Prostate gland (tissue), 2 donors: ENCODE measurements at places on chromosomes 13 and 19. TPM values are rescaled to one million over a fixed set of nuclear protein-coding genes. Genes with fewer than 3 reads are reported as not detected.

GRCh38 chr13:27353166-27353583 is 71.2 kb upstream of the GTF3A start:
- DNase-seq, result no peak
- H3K4me1 ChIP-seq, result no peaks in the 10 kb centered on the region
- H3K36me3 ChIP-seq, result no peaks in the 10 kb centered on the region
- no peaks in the 10 kb centered on the region for H3K27me3 ChIP-seq

DNA sequence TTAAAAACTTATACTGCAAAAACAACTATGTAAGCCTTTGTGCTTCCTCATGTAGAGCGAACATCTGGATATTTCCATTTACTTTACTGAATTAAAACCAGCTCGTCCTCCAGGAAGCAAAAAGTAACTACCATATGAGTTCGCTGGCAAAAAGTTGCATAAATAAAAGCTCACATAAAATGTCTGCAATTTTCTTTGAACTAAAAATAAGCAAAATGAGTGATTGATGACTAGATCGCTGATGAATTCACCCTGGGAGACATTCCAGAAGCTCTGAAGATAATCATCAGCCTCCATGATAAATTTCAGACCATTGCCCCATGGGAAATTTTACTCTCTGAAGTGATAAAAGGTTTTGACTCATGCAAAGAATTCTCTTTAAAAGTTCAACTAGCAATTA is 67.3 kb upstream of the SACS start:
- no peak for DNase-seq
- no peak overlapping the region for H3K4me3 ChIP-seq
- H3K36me3 ChIP-seq, result no peaks in the 10 kb centered on the region
- H3K4me1 ChIP-seq, result no peaks in the 10 kb centered on the region
- H3K27ac ChIP-seq, result no peak overlapping the region

- DNase-seq, result no peak
- no peaks in the 10 kb centered on the region for H3K36me3 ChIP-seq
- H3K27me3 ChIP-seq, result no peaks in the 10 kb centered on the region
- H3K27ac ChIP-seq, result no peak overlapping the region
- no peaks in the 10 kb centered on the region for H3K4me1 ChIP-seq
These were observed 113.7 kb upstream of the SLITRK1 start for GRCh38 chr13:83995930-83996329.

- H3K27me3 ChIP-seq, result no peaks in the 10 kb centered on the region
- H3K4me1 ChIP-seq, result no peaks in the 10 kb centered on the region
- no peak overlapping the region for H3K4me3 ChIP-seq
- DNase-seq, result no peak
These were observed 499.8 kb downstream of the LIG4 start for GRCh38 chr13:107715496-107715895.

DNA sequence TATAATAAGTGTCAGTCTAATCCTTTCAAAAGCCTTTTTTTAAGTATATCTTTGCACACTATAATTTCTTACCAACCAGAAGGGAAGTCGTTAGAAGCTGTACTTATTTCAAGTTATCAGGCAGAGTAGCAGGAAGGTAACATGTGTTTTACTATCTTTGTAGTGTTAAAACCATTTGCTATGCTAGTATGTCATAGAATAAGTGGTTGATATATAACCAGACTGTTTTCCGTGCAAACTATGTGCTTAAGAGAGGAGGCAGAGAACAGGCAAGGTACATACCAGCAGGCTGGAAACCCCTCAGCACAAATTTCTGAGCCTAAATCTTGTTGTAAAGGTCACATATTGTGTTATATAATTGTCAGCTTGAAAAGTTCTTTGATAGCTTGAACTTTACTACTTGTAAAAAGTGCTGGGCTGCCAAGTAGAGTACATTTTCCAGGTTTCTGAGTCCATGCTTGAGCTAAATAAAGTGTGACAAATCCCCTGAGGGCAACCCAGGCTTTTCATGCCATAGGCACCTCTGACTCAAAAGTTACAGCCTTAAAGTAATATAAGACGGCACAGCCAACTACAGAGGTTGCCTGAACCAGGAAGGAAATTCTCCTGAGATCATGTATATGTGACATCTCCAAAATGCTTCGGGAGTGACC is 1297.4 kb downstream of the PCDH9 start:
- DNase-seq, result no peak
- H3K27me3 ChIP-seq, result no peaks in the 10 kb centered on the region
- no peak overlapping the region for H3K4me3 ChIP-seq
- no peak overlapping the region for H3K27ac ChIP-seq

DNA sequence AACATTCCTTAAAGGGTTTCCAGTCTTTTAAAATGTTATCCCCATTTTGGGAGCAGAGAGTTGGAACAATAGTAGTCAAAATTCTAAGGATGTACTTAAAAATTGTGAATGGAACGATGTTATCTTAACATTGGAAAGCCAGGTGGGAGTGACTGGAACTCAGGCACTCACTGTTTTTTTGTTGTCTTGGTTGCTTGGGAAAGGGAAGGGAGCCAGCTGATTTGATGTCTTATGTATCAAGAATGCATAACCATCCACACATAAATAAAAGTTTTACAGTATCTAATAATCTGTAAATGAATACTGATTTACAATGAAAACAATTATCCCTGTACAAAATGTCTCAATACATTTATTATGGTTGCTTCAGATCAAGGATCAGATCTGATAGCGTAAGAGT is 88.7 kb downstream of the SLC10A2 start:
- no peak overlapping the region for H3K27ac ChIP-seq
- no peaks in the 10 kb centered on the region for H3K4me1 ChIP-seq
- no peak overlapping the region for H3K4me3 ChIP-seq
- no peaks in the 10 kb centered on the region for H3K36me3 ChIP-seq
- DNase-seq, result no peak
- no peaks in the 10 kb centered on the region for H3K27me3 ChIP-seq

- H3K4me1 ChIP-seq, result no peaks in the 10 kb centered on the region
- no peaks in the 10 kb centered on the region for H3K36me3 ChIP-seq
- no peak for DNase-seq
- no peak overlapping the region for H3K4me3 ChIP-seq
- H3K27me3 ChIP-seq, result no peaks in the 10 kb centered on the region
These were observed 182.2 kb upstream of the SPRY2 start for GRCh38 chr13:80523134-80523533.

- no peaks in the 10 kb centered on the region for H3K27me3 ChIP-seq
- H3K4me1 ChIP-seq, result no peaks in the 10 kb centered on the region
- no peak overlapping the region for H3K4me3 ChIP-seq
These were observed 128.7 kb downstream of the UGGT2 start for GRCh38 chr13:95924389-95924994.

- no peaks in the 10 kb centered on the region for H3K27me3 ChIP-seq
- DNase-seq, result peak; percentile 35
- H3K4me3 ChIP-seq, result no peak overlapping the region
- peaks cover 3% of the 10 kb centered on the region for H3K4me1 ChIP-seq
- no peaks in the 10 kb centered on the region for H3K36me3 ChIP-seq
These were observed 98.3 kb upstream of the KLF5 start for GRCh38 chr13:72960541-72960940.

- H3K4me1 ChIP-seq, result no peaks in the 10 kb centered on the region
- no peak overlapping the region for H3K27ac ChIP-seq
- no peaks in the 10 kb centered on the region for H3K36me3 ChIP-seq
- no peak overlapping the region for H3K4me3 ChIP-seq
- no peak for DNase-seq
These were observed 16.7 kb downstream of the TICAM1 start for GRCh38 chr19:4814625-4815425.

GRCh38 chr13:31747966-31748365 is 8.6 kb downstream of the RXFP2 start:
- no peaks in the 10 kb centered on the region for H3K4me1 ChIP-seq
- no peak overlapping the region for H3K4me3 ChIP-seq
- no peak overlapping the region for H3K27ac ChIP-seq

- H3K36me3 ChIP-seq, result no peaks in the 10 kb centered on the region
- H3K4me1 ChIP-seq, result no peaks in the 10 kb centered on the region
- no peak overlapping the region for H3K27ac ChIP-seq
- DNase-seq, result no peak
- H3K4me3 ChIP-seq, result no peak overlapping the region
These were observed 16.8 kb downstream of the XAB2 start for GRCh38 chr19:7612282-7613274.

- no peak overlapping the region for H3K4me3 ChIP-seq
- no peaks in the 10 kb centered on the region for H3K36me3 ChIP-seq
- no peaks in the 10 kb centered on the region for H3K4me1 ChIP-seq
- no peak for DNase-seq
- H3K27me3 ChIP-seq, result no peaks in the 10 kb centered on the region
- H3K27ac ChIP-seq, result no peak overlapping the region
These were observed 6.9 kb upstream of the OVOL3 start for GRCh38 chr19:36103842-36104552.

GRCh38 chr13:74629985-74630384 is 495.8 kb upstream of the KLF12 start:
- H3K36me3 ChIP-seq, result no peaks in the 10 kb centered on the region
- H3K4me1 ChIP-seq, result no peaks in the 10 kb centered on the region
- DNase-seq, result no peak
- no peaks in the 10 kb centered on the region for H3K27me3 ChIP-seq
- no peak overlapping the region for H3K27ac ChIP-seq
- no peak overlapping the region for H3K4me3 ChIP-seq

DNA sequence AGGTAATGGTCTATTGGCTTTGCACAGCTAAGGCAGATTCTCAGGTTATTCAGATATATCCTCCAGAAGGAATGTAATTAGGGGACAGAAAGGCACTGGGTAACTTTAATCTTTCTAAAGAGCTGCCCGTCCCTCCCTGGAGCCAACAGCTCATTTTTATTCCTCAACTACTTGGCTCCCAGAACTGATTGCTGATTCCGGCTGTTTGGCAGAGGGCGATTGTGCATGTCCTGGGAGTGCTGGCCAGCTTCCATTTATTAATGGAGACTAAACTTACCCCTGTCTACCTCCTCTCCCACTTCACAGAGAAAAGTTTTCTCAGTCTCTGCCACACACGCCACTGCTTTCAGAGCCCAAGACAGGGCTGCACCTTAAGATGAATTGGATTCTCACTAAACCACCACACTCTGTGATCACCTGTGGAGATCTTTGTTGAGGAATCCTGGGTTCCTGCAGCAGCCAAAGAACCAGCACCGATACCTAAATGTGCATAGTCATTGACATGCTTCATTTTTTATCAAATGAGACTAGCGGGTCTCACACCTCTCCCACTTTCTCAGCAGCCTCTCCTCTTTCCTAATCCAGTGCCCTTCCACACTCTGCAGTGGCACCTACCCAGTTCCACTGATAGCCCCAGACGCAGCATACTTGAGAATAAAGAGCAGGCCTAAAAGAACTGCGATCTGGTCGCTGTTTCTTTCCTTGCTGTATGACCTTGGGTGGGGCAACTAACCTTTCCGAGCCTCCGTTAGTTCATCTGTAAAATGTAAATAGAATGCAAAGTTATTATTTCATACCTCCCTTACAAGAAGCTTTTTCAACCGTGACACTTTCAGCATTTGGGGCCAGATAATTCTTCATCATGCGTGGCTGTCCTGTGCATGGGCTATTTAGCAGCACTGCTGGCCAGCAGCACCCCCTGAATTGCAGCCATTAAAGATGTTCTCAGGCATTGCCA is 648.7 kb downstream of the UQCRFS1 start:
- no peaks in the 10 kb centered on the region for H3K27me3 ChIP-seq
- H3K4me1 ChIP-seq, result no peaks in the 10 kb centered on the region

DNA sequence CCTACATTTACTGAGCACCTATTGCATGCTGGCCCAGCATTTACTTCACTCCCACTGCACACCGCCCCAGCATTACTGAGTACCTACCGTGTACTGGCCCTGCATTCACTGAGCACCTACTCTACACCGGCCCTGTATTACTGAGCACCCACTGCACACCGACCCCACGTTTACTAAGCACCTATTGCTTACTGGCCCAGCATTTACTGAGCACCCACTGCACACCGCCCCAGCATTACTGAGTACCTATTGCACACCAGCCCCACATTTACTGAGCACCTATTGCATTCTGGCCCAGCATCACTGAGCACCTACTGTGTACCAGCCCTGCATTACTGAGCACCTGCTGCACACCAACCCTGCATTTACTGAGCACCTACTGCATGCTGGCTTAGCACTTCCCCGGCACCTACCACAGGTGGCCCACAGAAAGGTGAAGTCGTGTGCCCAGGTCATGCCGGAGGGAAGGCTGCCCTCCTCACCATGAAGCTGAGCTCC is 6.9 kb downstream of the TPGS1 start:
- no peaks in the 10 kb centered on the region for H3K27me3 ChIP-seq
- no peak overlapping the region for H3K4me3 ChIP-seq
- no peak for DNase-seq

GRCh38 chr19:33960566-33960965 is 163.9 kb downstream of the KCTD15 start:
- H3K4me3 ChIP-seq, result no peak overlapping the region
- H3K27me3 ChIP-seq, result peaks cover 4% of the 10 kb centered on the region
- H3K27ac ChIP-seq, result no peak overlapping the region
- no peak for DNase-seq
- H3K36me3 ChIP-seq, result no peaks in the 10 kb centered on the region

DNA sequence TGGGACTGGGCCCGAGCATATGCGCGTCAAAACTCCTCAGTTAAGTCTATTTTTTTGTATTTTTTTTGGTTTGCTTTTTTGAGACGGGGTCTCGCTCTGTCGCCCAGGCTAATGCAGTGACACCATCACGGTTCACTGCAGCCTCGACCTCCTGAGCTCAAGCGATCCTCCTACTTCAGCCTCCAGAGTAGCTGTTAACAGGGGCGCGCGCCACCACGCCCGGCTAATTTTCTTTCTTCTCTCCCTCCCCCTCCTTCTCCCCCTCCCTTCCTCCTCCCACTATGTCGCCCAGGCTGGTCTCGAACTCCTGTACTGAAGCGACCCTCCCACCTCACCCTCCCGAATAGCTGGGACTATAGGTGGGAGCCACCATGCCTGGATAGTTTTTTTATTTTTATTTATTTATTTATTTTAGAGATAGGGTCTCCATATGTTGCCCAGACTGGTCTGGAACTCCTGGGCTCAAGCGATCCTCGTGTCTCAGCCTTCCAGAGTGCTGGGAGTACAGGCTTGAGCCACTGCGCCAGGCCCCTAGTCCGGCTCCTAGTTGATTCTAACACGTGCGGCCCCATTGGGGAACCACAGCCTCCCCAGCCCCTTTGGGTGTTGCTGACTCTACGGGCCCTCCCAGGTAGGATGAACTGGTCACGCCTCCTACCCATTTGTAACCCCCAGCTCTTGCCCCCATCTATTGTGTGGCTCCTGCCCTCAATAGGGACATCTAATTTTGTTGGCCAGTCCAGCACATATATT is 806 bp upstream of the ZNF837 start:
- H3K36me3 ChIP-seq, result no peaks in the 10 kb centered on the region
- peaks cover 12% of the 10 kb centered on the region for H3K4me1 ChIP-seq
- H3K27ac ChIP-seq, result peak overlapping the region; percentile 95
- H3K27me3 ChIP-seq, result no peaks in the 10 kb centered on the region

- no peaks in the 10 kb centered on the region for H3K27me3 ChIP-seq
- peak; percentile 66 for DNase-seq
- no peak overlapping the region for H3K4me3 ChIP-seq
- peak overlapping the region; percentile 72 for H3K27ac ChIP-seq
These were observed 5.1 kb downstream of the EGLN2 start for GRCh38 chr19:40803857-40804782.

Gene GFY
- not detected for total RNA-seq

Gene EML2
- total RNA-seq, result 55.6 TPM

Gene CRB3
- total RNA-seq, result 23.1 TPM

Gene SIGLEC8
- total RNA-seq, result 1.0 TPM

Gene ADGRE3
- 0.80 TPM for total RNA-seq
